ENCODE measurements at places on chromosomes 6 and 20.

GRCh38 chr6:157172231-157172701 is 151.1 kb downstream of the TMEM242 start:
- no peak for DNase-seq

GRCh38 chr20:37867289-37868195 is 35.4 kb upstream of the VSTM2L start:
- no peak for DNase-seq

GRCh38 chr6:9628819-9629218 is 786.1 kb downstream of the TFAP2A start:
- no peak for DNase-seq

DNA sequence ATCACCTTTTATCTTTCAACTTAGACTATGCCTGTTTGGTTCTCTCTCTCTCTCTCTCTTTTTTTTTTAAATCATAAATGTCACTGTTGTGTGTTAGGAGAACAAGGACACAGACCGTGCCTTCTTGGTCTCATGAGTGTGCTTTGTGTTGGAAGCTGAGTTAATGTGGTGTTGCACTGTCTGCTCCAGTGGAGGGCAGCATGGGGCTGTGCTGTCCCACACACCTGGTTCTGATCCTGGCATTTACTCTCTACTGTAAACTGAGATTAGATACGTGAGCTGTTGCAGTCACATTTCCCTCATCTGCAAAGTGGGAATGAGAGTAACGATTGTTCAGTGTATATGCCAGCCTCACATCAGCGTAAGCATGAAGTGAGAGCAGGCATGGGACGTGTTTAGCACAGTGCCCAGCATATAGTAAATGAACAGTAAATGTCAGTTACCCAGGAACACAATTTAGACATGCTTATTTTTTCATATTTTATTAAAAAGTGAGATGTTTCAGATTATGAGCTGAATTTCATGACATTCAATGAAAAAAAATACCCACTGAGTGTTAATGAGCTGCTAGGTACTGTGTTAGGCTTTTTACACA is 161.1 kb downstream of the FARS2 start:
- DNase-seq: no peak

DNA sequence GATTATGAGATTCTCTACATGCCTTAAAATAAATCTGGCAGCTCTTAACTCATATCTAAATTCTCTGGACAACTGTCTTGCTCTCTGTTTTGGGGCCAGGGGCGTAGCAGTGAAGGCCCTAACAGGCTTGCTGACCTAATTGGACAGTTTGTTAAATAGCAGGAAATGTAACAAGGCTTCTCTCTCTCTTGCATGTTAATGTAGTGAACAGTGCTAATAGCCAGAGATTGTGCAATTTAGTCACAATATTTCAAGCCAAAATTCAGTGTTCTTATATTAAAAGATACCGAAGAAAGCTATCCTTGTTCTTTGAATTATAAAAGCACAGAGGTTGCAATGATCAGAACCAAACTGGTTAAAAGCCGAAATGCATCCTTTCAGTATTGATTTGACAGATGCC is 3.0 kb downstream of the PPP1R3D start:
- DNase-seq: no peak

- peak; percentile 65 for DNase-seq
Observed at GRCh38 chr20:45095805-45096238, 5.1 kb downstream of the KCNS1 start.
